ENCODE measurements at places on chromosomes 3 and 15.

GRCh38 chr15:32694222-32694983, 23.4 kb upstream of the GREM1 start:
- DNase-seq, result no peak

DNA sequence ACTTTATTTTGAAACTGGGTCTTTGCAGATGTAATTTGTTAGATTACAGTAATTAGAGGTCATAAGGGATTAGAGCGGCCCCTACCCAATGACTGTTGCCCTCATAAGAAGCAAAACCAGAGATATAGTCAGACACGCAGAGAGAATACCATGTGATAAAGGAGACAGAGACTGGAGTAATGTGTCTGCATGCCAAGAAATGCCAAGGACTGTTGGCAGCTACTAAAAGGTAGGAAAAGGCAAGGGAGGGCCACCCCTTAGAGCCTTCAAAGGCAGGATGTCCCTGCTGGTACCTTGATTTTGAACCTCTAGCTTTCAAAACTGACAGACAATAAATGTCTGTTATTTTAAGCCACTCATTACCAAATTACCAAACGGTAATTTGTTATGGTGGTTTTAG, 548.2 kb downstream of the FHIT start:
- no peak for DNase-seq

DNA sequence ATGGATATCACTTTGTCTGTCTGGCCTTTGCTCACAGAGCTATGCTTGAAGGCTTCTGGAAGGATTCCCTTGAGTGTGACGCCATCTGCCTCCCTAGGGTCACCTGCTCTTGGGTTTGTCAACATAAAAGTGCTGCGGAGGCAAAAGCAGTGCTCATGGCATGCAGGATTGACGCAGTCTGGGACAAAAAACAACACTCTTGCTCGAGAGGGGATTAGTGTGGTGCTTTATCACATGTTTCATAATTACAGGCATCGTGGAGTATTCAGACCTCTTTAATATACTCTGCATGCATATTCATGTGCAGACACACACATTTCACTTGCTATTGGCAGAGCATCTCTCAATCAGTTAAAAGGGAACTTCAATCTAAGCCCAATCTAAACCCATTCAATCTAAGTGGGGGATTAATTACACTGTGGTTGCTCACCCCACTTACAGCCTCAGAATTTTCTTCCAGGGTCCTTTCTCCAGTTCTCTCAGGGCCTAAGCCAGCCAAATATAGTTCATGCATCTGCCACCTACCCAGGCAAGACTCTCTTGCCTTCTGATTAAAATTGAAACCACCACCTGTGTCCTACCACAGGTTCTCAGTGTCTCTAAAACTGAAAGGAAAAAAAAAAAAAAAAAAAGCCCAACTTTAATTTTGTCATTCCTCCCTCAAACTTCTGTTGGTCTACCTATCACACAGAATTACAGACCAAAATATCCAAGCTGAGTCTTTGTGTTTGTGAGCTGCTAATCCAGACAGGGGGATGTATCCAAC, 75.6 kb downstream of the BFSP2 start:
- DNase-seq, result no peak

- DNase-seq, result no peak
These were observed 16.2 kb downstream of the CEP19 start for GRCh38 chr3:196695849-196696226.

DNA sequence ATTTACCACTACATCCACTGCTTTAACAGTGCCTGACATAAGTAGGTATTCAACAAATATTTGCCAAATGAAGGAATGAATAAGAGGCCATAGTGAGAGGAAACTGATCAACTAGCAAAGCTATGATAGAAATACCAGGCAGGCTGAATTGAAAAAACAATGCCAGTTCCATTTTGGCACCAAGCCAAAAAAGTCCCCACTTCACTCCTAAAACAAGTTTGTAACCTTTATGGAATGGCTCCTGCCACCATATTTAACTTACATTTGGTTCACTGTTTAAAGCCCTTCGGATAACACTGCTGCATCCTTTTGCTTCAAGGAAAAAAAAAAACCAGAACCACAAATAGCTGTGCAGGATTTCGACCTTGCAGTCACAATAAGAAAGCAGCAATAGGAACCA, 166.1 kb downstream of the FRMD5 start:
- no peak for DNase-seq

- no peak for DNase-seq
These were observed 37.7 kb downstream of the TM4SF4 start for GRCh38 chr3:149512073-149512782.

GRCh38 chr3:119205209-119205608, 31.8 kb downstream of the UPK1B start:
- no peak for DNase-seq
